ENCODE measurements at places on chromosomes 12 and 14.

GRCh38 chr12:66959276-66959675 lies 280.4 kb upstream of the GRIP1 start:
- H3K27me3 ChIP-seq, result no peaks in the 10 kb centered on the region
- H3K4me3 ChIP-seq, result no peak overlapping the region
- no peaks in the 10 kb centered on the region for H3K36me3 ChIP-seq
- no peak overlapping the region for H3K27ac ChIP-seq
- no peak for DNase-seq

- H3K27me3 ChIP-seq, result no peaks in the 10 kb centered on the region
- no peak for DNase-seq
- no peaks in the 10 kb centered on the region for H3K4me1 ChIP-seq
- no peak overlapping the region for H3K4me3 ChIP-seq
- H3K27ac ChIP-seq, result no peak overlapping the region
Observed at GRCh38 chr14:79502751-79503148, 708.6 kb downstream of the DIO2 start.

DNA sequence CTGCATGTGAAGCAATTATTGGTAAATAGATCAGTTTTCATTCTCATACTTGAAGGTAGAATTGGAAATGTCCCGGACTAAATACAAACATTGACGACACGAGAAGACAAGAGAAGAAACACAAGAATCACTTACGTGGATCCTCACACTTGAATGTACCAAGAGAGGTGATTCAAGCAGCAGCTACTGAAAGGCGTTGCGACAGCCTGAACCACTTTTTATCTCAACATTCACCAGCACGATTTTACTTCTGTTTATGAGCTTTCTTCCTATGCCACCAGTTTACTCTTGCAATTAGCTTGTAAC lies 3.6 kb upstream of the FZD10 start:
- peaks cover 9% of the 10 kb centered on the region for H3K4me1 ChIP-seq
- no peaks in the 10 kb centered on the region for H3K36me3 ChIP-seq
- peaks cover 93% of the 10 kb centered on the region for H3K27me3 ChIP-seq
- no peak overlapping the region for H3K4me3 ChIP-seq

GRCh38 chr14:102831163-102831804 lies 54.0 kb downstream of the TRAF3 start:
- peaks cover 7% of the 10 kb centered on the region for H3K36me3 ChIP-seq
- H3K4me1 ChIP-seq, result no peaks in the 10 kb centered on the region
- H3K27me3 ChIP-seq, result no peaks in the 10 kb centered on the region
- H3K4me3 ChIP-seq, result no peak overlapping the region

DNA sequence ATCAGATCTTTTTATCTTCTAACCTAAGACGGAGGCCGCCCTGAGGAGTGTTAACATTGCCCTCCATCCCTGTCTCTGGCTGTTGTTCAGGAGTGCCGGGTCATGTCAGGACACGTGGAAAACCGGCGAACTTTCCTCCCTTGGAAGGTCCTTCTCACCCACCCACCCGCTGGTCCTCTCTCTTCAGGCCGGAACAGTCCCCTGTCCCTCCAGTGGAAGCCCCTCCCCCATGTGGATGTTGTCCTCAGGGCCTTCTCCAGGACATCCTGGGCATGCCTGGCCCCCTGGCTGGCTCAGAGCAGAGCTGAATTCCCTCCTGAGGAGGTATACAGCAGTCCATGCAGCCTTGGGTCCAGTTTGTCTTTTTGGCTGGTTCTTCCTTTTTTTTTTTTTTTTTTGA lies 20.3 kb upstream of the ITPK1 start:
- H3K27me3 ChIP-seq, result no peaks in the 10 kb centered on the region
- H3K36me3 ChIP-seq, result no peaks in the 10 kb centered on the region
- H3K27ac ChIP-seq, result no peak overlapping the region
- no peaks in the 10 kb centered on the region for H3K4me1 ChIP-seq
- DNase-seq, result no peak
- no peak overlapping the region for H3K4me3 ChIP-seq

GRCh38 chr14:94919896-94920295 lies 150.0 kb upstream of the GSC start:
- peaks cover 9% of the 10 kb centered on the region for H3K27me3 ChIP-seq
- H3K27ac ChIP-seq, result no peak overlapping the region
- no peak overlapping the region for H3K4me3 ChIP-seq
- H3K36me3 ChIP-seq, result no peaks in the 10 kb centered on the region
- H3K4me1 ChIP-seq, result peaks cover 15% of the 10 kb centered on the region

Data from heart right ventricle (tissue), 16 donors.